Mesenchymal stem cell (in vitro differentiated cells and primary cell): ENCODE measurements at places on chromosomes 16 and 17.

DNA sequence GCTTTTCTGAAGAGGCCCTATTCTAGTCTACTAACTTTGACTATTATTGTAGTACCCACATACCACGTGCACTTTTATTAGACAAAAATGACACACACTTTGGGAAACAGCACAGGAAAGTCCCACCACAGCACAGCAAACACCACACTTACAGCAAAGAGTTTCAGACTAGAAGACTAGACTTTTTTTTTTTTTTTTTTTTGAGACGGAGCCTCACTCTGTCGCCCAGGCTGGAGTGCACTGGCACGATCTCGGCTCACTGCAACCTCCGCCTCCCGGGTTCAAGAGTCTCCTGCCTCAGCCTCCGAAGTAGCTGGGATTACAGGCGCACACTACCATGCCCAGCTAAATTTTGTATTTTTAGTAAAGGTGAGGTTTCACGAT lies 20.1 kb downstream of the YWHAE start:
- peak; percentile 38 for DNase-seq

- no peak for DNase-seq
Measured at GRCh38 chr17:16158714-16159113, 56.6 kb downstream of the NCOR1 start.

GRCh38 chr17:81090361-81091136 lies 55.6 kb downstream of the BAIAP2 start:
- DNase-seq, result peak; percentile 20

DNA sequence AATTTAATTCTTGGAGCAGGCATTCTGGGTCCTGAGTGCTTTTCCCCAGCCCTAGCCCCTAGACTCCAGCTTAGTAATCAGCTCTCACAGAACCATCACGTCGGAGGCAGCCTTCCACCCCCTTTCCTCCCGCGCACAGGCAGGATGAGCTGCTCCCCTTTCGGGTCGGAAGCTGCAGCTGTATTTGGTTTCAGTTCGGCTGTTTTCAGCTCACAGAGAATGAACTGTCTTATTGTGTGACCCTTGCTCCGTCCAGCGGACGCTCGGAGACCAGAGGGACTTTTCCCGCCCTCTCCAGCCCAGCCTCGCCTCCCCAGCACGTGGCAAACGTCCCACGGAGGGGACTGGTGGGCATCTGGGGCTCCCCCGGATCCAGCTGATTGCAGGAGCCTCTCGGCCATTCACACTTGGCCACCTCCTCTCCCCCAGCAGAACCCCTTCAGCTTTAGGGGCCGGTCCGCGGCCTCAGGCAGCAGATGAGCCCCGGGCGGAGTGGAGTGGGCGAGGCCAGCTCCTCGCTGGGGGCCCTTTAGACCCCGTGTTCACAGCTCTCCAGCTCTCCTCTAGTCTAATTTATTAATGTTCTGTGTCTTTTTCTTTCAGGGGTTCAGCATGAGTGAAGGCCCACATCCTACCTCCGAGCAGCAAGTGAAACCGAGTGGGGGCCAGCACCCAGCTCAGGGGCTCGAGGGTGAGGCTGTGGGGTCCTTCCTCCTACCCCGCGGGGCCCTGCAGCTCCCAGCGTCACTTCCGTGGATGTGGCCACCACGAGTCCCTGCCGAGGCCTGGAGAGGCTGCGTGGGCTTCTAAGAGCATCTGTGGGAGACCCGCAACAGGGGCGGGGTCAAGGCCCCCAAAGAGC lies 863 bp upstream of the UTS2R start:
- no peak for DNase-seq

- DNase-seq, result no peak
Measured at GRCh38 chr17:57723427-57724025, 21.6 kb downstream of the CCDC182 start.

GRCh38 chr17:10870336-10871050 lies 32.6 kb upstream of the PIRT start:
- no peak for DNase-seq

DNA sequence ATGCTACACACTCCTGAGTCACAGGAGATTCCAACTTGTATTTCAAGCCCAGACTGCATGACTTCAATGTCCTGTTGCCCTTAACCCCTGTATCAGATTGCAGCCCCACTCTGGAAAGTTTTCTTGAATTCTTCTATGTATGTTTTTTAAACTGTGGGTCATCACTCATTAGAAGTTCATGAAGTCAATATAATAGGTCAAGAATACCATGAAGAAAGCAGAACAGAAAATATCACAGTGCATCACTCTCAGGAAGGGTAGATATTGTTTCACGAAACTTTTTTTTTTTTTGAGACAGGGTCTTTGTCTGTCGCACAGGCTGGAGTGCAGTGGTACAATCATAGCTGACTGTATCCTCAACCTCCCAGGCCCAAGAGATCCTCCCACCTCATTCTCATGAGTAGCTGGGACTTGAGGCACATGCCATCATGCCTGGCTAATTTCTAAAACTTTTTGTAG lies 20.5 kb downstream of the PRKCB start:
- DNase-seq, result no peak

DNA sequence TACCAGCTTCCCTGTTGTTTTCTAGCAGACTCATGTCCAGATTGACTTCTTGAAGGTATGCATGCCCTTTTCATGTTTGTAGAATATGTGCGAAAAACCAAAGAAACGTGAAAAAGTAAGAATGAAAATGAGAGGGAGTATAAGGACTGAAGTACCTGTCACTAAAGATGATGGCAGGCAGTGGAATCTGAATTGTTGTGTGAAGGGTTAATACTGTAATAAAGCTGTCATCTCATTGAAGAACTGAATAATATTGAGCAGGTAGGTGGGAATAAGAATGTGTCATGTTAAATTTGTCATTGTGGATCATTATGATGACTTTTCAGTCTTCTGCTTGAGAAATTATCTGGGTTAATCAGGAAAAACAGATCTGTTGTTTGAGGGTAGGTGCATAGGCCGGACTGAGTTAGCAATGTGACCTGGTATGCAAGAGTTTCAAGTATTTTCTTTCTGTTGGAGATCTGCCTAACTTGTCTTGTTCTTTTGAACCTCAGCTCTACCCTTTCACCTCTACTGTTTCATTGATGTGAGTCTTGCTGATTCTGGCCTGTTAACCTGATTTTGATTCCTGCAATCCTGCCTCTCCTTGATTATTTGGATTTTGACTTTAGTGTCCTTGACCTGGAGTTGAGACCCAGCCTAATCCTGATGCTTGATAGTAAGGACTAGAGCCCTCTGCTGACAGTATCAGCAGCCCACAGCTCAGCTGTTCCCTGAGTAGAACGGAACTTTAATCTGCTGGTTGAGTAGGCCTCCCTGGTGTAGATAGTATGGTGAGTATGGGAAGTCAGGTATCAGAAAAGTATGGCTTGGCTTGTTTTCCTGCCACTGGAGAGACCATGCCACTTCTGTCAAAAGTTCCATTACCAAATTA lies 64.6 kb downstream of the MAP2K4 start:
- no peak for DNase-seq

DNA sequence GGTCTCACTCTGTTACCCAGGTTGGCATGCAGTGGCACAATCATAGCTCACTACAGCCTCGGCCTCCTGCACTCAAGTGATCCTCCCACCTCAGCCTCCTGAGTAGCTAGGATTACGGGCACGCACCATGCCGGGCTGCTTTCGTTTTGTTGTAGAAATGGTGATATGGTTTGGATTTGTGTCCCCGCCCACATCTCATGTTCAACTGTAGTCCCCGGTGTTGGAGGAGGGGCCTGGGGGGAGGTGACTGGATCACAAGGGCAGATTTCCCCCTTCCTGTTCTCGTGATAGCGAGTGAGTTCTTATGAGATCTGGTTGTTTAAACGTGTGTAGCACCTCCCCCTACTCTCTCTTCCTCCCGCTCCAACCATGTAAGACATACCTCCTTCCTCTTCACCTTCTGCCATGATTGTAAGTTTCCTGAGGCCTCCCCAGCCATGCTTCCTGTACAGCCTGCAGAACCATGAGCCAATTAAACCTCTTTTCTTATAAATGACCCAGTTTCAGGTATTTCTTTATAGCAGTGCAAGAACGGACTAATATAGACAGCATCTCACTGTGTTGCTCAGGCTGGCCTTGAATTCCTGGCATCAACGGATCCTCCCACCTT lies 6.0 kb downstream of the PDZD9 start:
- DNase-seq, result no peak

DNA sequence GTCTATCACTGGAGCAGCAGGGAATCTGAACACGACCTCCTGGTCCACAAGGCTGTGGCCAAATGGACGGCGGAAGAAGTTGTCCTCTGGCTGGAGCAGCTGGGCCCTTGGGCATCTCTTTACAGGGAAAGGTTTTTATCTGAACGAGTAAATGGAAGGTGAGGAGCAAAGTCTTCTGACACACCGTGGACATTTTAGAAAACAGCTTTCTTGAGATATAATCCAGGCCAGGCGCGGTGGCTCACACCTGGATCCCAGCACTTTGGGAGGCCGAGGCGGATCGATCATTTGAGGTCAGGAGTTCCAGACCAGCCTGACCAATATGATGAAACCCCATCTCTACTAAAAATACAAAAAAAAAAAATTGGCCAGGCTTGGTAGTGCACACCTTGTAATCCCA lies 17.1 kb downstream of the BFAR start:
- DNase-seq, result no peak

GRCh38 chr16:31022544-31023251 lies 10.7 kb upstream of the STX4 start:
- no peak for DNase-seq

DNA sequence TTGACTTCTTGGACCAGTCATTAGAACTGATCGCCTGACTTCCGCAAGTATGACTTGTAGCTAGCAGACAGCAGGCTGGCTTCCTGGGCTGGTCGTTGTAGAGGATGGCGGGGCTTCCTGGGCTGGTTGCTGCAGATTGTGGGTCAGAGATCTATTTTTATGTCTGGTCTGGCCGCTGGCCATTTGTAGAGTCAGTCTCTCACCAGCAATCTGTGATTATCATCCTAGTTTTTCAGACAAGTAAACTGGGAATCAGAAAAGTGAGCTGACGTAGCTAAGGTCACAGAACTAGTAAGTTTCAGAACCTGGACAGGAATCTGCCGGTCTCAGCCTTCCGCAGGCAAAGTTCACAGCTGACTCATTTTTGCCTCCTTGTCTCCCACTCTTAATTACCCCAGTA lies 19.1 kb downstream of the GPR142 start:
- no peak for DNase-seq

- DNase-seq, result no peak
Measured at GRCh38 chr17:11336290-11336689, 95.3 kb downstream of the SHISA6 start.

DNA sequence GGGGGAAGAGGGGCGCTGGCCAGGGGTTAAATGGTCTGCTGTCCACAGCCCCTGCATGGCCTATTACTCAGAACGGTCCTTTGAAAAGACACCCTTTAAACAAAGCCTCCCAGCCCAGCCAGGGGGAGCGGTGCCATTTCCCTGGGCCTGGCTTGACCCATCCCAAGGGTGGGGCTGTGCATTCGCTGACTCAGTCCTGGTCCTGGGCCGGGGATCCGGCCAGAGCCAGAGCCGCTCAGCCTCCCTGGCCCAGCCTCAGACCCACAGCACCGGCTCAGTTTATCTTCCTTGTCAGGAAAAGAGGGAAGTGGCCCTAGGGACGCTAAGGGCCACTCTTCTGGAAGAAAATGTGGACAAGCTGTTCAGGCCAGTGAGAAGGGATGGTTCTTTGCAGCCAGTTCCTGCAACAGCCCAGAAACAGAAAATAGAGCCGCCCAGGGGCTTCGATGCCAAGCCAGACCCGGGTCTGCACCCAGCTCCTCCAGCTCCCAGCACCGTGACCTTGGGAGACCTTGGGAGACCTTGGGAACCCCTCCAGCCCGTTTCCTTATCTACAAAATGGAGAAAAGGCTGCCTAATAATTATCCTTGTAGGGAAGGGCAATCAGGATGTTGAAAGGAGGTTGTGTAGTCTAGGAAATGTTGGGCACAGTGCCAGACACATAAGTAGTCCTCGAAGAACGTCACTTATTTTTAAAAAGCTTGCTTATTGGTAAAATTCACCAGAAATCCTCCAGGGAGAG lies 82.5 kb downstream of the ZDHHC7 start:
- no peak for DNase-seq

- DNase-seq, result peak; percentile 59
Measured at GRCh38 chr17:49952209-49952911, 16.6 kb upstream of the DLX4 start.

- no peak for DNase-seq
Measured at GRCh38 chr16:84999200-84999599, 12.1 kb downstream of the ZDHHC7 start.

DNA sequence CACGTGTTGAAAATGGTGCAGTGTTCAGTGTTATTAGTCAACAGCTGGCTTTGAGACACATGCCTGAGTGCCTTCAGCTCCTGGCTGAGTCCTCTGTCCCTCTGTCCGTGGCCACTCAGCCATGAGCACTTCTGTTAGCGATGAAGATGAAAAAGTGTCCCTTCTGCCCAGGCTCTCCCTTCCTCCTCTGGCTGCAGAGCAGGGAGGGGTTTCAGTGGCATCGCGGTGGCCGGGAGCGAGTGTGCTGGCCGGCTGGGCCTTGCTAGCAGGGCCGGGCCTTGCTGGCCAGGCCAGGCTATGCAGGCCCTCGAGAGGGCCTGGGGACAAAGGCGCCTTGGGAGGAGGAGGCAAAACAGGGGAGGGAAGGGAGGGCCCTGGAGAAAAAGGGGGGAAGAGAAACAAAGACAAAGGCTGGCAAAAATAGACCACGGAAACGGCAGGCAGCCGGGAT lies 47.7 kb downstream of the CMIP start:
- DNase-seq, result no peak

- DNase-seq, result no peak
Measured at GRCh38 chr17:48190871-48191270, 83.3 kb downstream of the SNX11 start.

DNA sequence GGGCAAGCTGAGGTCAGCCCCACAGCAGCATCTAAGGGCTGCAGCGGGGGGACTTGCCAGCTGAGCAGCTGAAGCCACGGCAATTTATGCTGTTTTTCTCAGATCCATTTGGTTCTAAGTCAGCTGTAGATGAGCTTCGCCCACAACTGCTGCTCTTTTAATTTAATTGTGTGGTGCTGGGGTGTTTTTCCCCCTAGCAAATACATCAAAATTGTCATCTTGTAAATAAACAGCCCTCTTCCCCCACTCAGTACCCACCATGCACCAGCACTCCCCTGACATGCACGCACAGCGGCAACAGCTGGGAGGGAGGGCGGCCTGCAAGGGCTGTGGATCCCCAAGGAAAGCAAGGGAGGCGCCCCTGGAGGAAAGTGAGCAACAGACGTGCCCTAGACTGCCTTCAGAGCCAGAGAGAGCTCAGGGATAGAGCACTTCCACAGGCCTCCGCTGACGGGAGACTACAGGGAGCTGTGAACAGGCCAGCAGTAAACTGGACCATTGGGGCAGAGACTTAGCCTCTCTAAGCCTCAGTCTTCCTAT lies 149.5 kb downstream of the TMEM132E start:
- no peak for DNase-seq
